ENCODE measurements at places on chromosomes 5 and 9.

DNA sequence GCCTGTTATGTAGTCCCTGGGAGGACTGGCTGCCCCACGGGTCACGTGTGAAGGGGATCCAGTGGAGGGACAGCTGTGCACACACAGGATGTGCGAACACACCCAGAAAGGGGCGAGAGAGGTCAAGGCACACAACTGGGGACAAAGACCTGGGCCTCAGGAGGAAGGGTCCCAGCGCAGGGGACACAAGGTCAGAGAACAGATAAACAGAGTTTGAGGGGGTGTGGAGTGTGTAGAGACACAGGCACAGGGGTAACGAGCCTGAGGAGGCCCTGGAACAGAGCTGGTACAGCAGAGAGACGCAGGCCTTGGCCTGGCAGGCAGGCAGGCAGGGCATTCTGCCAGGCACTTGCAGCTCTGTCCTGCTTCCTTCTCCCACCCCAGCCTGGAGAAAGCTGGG, 14.8 kb upstream of the PSMD5 start:
- DNase-seq: no peak

DNA sequence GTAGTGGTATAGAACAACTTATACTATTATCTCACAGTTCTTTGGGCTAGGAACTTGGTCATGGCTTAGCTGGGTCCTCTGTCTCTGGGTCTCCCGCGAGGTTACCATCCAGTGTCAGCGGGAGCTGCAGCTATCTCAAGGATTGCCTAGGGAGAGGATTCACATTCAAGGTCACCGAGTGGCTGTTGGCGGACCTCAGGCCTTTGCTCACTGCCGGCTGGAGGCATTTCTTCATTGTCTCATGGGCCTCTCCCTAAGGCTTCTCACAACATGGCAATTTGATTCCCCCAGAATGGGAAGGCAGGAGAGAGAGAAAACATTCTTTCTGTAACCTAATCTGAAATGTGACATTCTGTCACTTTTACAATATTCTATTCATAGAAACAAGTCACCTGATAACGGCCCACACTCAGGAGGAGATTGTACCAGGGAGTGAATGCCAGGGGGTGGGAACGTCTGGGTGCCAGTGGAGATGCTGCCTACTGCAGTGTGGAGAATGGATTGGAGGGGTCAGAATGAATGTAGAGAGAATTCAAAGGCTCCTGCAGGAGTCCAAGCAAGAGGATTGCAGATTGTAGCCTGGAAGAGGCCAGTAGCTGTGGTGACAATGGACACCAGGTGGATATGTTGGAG, 29.5 kb upstream of the ANKRD18A start:
- no peak for DNase-seq

GRCh38 chr9:131017067-131017466, 8.1 kb downstream of the LAMC3 start:
- DNase-seq: no peak

GRCh38 chr5:172451771-172452197, 2.5 kb downstream of the SH3PXD2B start:
- no peak for DNase-seq

- DNase-seq: no peak
Observed at GRCh38 chr5:119339965-119340364, 15.9 kb upstream of the TNFAIP8 start.

- no peak for DNase-seq
Observed at GRCh38 chr5:130064484-130064883, 160.2 kb downstream of the CHSY3 start.

Measured in esophagus squamous epithelium (tissue), 5 donors.